Activated T-helper 9 cell treated with anti-CD3 and anti-CD28 coated beads, Interleukin-2, amount 50 U/mL, for 16 hours (primary cell): ENCODE measurements at places on chromosomes 7 and 10.
A peak's percentile ranks its signal among the peaks of the same experiment; 100 is the strongest.

DNA sequence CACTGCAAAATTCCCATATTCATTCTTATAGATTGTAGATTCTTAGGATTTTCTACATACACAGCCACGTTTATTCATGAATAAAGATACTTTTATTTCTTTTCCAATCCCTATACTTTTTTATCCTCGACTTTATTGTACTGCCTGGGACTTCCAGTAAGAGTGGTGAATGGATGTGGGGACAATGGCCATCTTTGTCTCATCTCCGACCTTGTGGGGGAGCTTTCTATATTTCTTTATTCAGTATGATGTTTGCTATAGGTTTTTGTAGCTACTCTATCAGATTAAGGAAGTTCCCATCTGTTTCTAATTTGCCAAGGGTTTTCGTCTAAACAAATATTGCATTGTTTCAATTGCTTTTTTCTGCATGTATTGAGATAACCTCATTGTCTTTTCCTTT lies 184.3 kb downstream of the FOXP2 start:
- DNase-seq, result no peak

DNA sequence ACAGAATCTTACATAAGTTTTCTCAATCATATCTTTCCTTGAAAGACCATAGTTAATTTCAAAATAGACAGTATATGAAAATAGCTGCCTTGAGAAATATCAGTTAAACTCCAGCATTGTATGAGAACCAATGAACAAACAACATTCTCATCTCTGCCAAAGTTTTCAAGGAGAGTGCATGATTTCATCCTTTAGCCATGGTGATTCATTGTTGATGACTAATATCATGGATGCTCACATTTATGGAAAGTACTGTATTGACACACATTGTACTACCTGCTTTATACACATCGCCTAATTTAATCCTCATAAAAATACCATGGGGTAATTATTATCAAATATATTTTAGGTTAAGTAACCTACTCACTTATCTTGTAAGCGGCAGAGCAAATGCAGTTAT lies 250.3 kb downstream of the CNTNAP2 start:
- no peak for DNase-seq

GRCh38 chr10:20767028-20767427 lies 130.1 kb downstream of the NEBL start:
- no peak for DNase-seq

GRCh38 chr7:135248546-135248945 lies 14.9 kb downstream of the STRA8 start:
- DNase-seq, result no peak

GRCh38 chr10:101032637-101033224 lies 1.7 kb downstream of the SFXN3 start:
- peak; percentile 43 for DNase-seq

GRCh38 chr10:7932301-7933036 lies 114.2 kb downstream of the TAF3 start:
- DNase-seq, result no peak

- DNase-seq, result no peak
Measured at GRCh38 chr10:132129431-132129830, 57.3 kb upstream of the DPYSL4 start.

- peak; percentile 2 for DNase-seq
Measured at GRCh38 chr7:131327049-131327625, 539 bp upstream of the MKLN1 start.

DNA sequence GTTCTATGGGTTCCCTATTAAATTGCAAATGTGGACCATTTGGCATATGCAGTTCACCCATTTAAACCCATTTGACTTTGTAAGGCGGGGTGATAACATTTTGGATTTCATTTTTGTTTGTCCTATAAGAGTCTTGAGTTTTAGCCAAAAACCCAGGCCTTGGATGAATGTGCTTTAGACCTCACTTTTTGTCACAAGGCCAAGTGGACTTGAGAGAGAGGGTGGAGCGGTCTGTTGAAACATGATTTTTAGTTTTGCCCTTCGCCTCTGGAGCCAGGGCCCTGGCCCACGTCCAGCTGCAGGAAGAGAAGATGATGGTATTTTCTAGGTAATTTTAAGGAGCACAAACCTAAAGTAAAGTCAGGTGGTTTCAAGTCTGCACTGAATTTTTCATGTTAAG lies 260.1 kb downstream of the SLC25A13 start:
- DNase-seq, result no peak

DNA sequence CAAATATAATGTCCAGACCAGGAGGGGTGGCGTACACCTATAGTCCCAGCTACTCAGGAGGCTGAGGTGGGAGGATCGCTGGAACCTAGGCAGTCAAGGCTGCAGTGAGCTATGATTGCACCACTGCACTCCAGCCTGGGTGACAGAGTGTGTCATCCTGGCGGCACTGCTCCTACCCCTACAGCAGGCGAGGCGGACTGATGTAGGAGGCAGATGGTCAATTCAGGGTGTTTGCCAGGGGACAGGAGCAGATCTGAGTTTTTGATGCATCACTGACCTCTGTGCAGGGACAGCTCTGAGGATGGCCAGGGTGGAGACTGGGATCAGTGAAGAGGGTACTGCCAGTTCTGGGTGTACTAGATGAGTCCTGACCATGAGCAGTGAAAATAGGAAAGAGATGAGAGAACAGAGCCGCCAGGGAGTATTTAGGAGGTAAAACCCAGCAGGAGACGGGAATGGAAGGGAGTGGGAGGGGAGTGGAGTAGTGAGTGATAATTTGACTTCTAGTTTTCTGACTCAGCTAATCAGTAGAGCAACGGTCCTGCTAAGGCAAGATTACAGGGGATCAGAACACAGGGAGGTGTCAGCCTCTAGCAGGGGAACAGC lies 75.3 kb downstream of the HIP1 start:
- DNase-seq, result no peak

DNA sequence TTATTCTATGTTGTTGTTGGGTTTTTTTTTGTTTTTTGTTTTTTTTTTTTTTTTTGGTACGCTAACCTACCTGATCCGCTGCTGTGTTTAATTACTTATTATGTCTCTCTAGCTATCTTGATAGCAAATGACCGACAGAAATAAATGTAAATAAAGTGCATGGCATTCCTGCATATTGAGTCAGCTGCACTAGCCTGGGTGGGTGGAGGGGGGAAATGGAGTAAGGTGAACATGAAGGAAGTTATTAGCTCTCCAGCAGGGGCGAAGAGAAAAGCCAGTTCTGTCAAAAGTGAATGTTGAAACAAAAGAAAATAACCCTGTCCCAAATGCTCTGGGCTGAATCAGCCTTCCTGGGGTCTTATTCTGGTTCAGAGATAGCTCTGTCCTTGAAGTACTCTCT lies 210.7 kb upstream of the MDFIC start:
- no peak for DNase-seq

- DNase-seq, result no peak
Measured at GRCh38 chr10:90605506-90605905, 252.3 kb downstream of the HTR7 start.
